ENCODE measurements at places on chromosomes 3 and 15.

GRCh38 chr15:28963711-28964081 lies 77.9 kb downstream of the APBA2 start:
- no peak for DNase-seq

DNA sequence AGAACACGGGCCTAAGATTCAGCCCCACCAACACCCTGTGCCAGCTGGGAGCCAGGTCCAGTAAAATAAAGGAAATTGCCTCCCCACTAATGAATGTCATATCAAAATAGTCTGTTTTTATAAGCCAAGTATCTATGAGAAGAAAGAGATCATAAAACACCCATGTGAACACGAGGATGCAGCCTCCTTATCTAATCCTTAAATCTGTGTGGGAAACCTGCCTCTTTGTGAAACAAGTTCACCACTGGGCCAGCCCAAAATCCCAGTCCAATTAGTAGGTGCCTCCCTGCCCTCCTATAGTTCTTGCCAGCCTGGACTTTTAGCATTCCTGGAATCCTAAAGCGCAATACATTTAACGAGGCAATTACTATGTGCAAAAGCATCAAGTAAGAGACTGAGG lies 42.0 kb downstream of the SCAPER start:
- DNase-seq = no peak

DNA sequence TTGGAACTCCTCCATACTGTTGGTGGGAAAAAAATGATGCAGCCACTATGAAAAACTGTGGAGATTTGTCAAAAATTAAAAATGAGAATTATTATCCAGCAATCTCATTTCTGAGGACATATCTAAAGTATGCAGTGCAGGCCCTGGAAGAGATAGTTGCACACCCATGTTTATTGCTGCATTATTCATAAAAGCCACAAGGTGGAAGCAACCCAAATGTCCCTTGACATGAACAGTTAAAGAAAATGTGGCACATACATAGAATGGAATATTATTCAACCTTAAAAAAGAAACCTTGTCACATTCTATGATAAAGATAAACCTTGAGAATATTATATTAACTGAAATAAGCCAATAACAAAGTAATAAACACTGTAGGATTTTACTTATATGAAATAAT lies 80.9 kb upstream of the ARHGEF26 start:
- no peak for DNase-seq

GRCh38 chr15:82873000-82873680 lies 63.7 kb downstream of the WHAMM start:
- no peak for DNase-seq

DNA sequence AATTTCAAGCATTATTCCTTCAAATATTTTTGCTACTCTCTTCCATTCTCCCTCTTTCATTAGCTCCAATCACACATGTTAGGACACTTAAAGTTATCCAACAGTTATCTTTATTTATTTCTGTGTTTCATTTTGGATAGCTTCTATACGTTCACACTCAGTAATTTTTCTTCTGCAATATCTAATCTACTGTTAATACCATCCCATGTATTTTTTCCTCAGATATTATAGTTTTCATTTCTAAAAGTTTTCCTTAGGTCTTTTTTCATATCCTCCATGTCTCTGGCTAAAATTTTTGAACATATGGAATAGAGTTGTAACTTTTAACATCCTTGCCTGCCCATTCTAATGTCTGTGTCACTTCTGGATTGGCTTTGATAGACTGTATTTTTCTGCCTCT lies 73.4 kb downstream of the CTNNB1 start:
- DNase-seq = no peak

- DNase-seq = no peak
These were observed 44.4 kb downstream of the IL1RAP start for GRCh38 chr3:190558316-190558715.

- no peak for DNase-seq
These were observed 174.7 kb upstream of the SLC24A5 start for GRCh38 chr15:47945872-47946650.

GRCh38 chr3:172376881-172377280 lies 71.4 kb downstream of the GHSR start:
- no peak for DNase-seq

DNA sequence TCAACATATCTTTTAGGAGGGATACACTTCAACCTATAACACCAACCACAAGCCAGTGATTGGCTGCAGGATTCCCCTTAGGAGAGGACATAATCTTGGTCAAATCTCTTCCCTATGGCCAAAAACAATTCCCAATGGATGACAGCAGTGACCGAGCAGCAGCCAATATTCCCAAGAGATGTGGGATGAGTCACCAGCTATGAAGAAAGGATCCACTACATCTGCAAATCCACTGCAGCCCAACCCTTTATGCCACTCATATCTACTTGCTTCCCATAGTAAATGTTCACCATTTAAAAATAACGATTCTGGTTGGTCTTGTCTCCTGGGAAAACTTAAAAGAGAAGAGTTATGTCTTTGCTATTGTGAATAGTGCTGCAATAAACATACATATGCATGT lies 4.5 kb upstream of the IQCF5 start:
- DNase-seq = no peak

DNA sequence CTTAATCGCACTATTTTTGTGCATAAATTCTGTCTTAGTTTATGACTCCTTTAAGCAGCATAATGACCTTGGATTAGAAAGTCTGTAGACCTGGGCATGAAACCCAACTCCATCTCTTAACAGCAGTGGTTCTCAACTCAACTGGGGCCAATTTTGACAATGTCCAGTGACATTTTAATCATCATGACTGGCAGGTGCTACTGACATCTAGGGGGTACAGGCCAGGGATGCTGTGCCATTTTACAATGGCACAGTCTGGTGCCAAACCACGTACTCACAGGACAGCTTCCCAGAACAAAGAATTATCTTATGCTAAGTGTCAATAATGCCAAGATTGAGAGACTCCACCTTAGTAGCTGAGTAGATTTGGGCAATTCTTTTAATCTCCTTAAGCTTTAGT lies 405.0 kb downstream of the NTRK3 start:
- no peak for DNase-seq

GRCh38 chr3:40043444-40043755 lies 234.0 kb downstream of the MYRIP start:
- DNase-seq = no peak

- DNase-seq = no peak
These were observed 25.5 kb upstream of the APOD start for GRCh38 chr3:195609229-195609628.

GRCh38 chr3:41370307-41370706 lies 171.0 kb downstream of the CTNNB1 start:
- no peak for DNase-seq

DNA sequence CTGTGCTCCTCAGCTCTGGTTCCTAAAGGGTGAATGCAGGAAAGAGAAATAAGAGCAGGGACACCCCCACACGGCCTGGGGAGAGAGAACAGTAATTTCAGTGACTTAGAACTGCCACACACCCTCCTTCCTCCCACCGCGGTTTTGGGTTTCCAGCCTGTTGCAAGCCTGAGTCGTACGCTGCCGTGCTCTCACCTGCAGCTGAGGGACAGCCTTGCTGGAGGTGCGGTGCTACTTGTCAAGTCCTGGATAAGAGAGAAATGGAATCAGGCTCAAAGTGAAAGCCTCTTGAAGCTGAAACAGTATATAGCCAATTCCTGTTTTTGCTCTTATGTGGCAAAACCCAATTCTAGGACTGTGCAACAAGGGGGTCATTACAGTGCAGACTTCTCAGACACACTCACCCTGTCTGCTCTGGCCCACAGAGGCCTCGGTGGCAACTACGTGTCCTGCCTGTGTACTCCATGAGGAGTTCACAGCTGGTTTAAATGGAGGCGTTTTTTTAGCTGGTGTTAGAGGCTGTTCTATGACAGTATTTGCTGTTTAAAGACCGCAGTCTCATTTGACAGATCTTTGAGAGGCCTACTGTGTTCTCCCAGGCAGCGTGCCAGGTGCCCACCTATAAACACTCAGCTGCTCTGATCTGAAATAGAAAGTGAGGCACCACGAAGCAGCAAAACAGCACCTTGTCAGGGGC lies 42.9 kb downstream of the TBC1D2B start:
- DNase-seq = peak; percentile 69

- no peak for DNase-seq
These were observed 3.4 kb downstream of the FSD2 start for GRCh38 chr15:82802497-82802896.

GRCh38 chr15:83398626-83399025 lies 48.5 kb upstream of the SH3GL3 start:
- no peak for DNase-seq

GRCh38 chr3:157074981-157075380 lies 85.0 kb downstream of the CCNL1 start:
- no peak for DNase-seq

- DNase-seq = no peak
These were observed 187.5 kb downstream of the NAALADL2 start for GRCh38 chr3:175046601-175047000.

- no peak for DNase-seq
These were observed 320.5 kb downstream of the ZIC1 start for GRCh38 chr3:147729641-147730040.

- no peak for DNase-seq
These were observed 64.0 kb downstream of the DPH6 start for GRCh38 chr15:35481992-35482391.

- no peak for DNase-seq
These were observed 18.6 kb downstream of the ACOX2 start for GRCh38 chr3:58518291-58518789.

DNA sequence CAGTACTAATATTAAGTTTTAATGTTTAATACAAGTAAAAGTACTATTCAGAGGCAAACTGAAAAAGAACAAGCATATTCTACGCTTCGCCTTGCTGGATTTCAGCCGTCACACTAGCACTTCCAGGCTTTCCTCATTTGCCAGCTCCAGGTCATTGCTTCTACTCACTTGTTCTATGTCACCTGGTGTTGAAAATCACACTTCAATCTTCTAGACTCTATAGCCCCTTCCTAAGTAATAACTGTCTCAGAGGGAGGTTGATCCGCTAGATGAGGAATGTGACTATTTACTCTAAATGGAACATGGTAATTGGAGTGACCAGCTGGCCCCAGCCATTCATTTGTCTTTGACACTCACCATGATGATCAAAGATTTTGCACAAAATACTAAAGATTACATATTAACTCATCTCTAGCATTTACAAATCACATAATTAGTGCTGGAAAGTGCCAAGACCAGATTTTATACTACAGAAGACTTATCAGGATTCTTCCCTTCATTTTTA lies 92.0 kb downstream of the GAP43 start:
- no peak for DNase-seq

DNA sequence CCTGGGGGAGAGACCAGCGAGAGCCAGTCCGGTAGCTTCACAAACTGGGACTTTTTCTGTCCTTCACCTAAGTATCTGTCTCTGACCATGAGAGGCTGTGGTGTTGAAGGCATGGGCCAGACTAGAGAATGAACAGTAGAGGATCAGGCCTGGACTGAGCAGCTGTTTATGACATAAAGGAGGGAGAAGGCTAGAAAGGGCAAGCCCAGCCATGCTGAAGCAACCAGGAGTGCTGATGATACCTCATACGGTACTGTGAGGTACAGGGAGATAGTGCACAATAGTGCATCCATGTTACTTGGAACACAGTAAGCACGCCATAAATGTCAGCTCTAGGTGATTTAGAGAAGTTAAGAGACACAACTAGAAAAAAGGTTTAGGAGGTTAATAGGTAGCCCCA lies 22.6 kb upstream of the TIMP4 start:
- DNase-seq = no peak

DNA sequence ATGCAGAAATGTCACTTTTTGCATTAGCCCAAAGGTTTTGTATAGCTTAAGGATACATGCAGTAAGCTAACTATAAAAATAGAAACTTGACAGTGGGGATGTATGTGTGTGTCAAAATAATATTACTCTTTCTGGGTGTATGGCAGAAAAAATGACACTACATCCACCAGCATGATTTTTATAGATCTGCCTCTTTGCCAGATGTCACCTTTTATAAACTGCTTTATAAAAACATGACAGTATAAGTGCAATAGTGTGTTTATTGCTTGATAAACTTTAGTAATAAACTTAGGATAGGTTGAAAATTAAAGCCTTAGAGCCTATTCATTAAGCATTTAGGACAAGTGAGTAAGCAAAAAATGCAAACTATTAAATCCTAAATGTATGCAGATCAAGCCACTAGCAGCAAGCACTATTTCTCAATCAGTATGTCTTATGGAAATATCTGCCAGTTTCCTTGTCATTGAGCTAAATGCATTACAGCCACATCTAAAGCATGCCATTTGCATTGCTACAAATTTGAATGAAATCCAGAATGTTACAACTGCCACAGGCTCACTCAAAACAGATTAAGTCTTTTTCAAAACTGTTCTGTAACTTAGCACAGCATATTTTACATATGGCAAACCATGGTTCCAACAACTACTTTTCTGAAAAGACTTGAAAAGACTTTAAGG lies 935.0 kb downstream of the FHIT start:
- no peak for DNase-seq

DNA sequence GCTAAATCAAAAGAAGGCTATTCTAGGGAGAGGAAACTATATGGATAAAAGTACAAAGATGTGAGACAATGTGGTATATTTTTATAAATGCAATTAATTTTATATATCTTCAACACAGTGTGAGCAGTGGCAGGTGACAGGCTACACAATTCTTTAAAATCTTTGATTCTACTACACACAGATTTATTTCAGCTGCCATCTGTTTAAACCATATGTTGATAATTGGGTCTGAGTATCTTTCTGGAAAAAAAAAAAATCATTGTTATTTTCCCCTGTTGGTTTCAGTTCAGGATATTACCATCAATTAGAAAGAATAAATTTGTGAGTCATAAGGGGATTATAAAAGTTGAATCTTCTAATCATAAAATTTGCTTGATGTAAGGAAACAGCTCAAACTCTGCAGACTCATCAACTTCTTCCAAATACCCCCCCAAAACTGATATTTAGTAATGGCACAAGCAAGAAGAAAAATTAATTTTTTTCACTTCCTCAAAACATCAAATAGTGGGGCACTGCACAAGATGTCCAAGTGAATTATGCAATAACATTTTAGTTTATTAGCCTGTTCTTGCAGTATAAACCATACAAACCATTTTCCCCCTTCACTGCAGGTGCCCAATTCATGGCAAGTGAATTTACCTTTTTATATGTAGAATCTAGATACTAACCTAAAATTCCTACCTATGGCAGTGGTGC lies 12.0 kb downstream of the PIERCE2 start:
- DNase-seq = no peak

DNA sequence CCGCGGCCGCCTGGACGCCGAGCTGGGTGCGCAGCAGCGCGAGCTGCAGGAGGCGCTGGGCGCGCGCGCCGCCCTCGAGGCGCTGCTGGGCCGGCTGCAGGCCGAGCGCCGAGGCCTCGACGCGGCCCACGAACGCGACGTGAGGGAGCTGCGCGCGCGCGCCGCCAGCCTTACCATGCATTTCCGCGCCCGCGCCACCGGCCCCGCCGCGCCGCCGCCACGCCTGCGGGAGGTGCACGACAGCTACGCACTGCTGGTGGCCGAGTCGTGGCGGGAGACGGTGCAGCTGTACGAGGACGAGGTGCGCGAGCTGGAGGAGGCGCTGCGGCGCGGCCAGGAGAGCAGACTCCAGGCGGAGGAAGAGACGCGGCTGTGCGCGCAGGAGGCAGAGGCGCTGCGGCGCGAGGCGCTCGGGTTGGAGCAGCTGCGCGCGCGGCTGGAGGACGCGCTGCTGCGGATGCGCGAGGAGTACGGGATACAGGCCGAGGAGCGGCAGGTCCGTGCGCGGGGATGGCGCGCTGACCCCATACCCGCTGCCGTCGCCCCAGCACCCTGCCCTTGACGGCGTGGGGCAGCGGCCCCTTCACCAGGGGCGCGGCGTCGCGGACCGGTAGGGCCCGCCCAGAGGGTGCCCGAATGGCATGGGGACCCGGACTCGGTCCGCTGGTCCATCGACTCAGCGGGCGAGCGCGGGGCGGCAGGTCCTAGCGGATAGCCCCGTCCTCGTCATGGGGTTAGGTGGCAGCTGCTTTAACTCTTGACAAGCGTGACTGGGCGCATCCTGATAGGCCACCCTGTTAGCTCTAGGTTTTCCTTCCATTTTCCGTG lies 848 bp downstream of the SYNM start:
- peak; percentile 27 for DNase-seq
